ENCODE measurements at places on chromosomes 13 and 19.

DNA sequence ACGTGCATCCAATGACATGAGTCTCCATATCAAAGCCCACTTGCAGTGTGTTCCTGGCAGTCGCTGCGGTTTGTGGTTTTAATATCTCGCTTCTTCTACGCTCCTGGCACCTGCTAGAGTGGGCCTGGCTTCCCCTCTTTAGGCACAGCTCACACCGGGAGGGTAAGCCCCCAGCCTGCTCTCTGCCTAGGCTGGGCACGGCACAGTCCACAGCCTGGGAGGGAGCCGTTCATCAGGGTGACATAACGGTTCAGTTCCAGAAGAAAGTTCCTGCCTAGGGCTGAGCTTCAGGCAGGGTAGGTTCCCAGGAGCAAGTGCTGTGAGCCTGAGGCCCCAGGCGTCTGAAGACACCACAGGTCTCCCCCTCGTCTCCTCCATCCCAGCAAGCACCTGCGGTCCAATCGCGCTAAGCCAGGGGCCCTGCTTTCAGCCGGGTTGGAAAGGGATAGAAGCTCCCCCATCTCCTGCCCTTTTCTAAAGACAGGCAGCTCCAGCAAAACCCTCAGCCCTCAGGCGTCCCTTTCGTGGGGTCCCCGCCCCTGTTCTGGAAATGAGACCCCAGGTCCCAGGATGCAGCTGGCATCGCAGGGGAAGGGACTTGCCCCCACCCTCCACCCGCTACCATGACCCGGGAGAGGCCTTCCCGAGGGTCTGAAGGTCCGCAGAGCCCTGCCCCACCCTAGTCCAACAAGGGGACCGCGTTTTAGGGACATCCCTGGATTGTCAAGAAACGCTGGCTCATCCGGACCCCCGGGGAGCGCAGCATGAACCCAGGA is 121.6 kb upstream of the ZNF507 start:
- DNase-seq: no peak

DNA sequence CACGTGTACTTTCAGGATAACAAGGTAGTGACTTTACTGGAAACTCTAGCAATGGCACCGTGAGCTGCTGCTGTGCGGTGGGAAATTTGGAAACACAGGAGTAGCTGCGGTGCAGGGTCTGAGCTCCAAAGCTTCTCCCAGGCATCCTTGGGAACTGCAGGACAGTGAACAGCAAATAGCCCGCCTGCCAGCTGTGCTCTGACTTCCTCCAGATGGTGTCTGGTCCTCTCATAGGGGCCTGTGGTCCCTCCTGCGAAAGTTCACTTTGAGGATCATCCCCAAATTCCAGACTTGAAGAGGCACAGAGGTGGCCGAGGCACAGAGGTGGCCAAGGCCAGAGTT is 287.3 kb upstream of the MAB21L1 start:
- DNase-seq: no peak

DNA sequence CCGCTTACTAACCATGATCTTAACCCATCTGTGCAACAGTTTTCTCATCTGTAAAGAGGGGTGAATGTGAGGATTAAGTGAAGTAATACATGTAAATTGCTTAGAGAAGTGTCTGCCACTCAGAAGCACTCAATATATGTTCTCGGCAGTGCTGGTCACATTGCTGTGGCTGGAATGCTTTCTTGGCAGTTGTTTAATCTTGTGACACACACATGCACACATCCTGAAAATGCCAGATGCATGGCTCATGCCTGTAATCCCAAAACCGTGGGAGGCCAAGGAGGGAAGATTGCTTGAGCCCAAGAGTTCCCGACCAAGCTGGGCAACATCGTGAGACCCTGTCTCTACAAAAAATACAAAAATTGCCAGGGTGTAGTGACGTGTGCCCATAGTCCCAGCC is 4.9 kb upstream of the DMKN start:
- DNase-seq: peak; percentile 98

GRCh38 chr19:29290853-29291252 is 77.9 kb upstream of the UQCRFS1 start:
- no peak for DNase-seq

DNA sequence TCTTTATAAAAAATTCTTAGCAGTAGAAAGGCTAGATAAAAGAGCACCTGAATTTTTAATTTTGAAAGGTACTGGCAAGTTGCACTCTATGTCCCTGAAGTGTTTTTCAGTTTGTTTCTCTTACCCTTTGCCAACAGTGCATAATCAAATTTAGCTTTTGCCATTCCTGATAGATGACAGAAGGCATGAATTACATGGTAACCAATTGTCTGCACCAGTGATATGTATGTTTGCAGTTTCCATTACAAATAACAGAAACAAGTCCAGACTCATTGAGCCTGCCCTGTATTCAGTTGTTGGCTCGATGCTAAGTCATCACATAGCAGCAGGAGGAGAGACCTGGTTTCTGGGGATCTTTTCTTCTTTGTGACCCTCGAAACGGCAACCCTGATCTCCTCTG is 309.8 kb downstream of the DNAJC15 start:
- no peak for DNase-seq

- DNase-seq: no peak
These were observed 220.3 kb downstream of the NBEA start for GRCh38 chr13:35162420-35162819.

GRCh38 chr19:15525291-15525690 is 17.0 kb downstream of the CYP4F22 start:
- DNase-seq: no peak

DNA sequence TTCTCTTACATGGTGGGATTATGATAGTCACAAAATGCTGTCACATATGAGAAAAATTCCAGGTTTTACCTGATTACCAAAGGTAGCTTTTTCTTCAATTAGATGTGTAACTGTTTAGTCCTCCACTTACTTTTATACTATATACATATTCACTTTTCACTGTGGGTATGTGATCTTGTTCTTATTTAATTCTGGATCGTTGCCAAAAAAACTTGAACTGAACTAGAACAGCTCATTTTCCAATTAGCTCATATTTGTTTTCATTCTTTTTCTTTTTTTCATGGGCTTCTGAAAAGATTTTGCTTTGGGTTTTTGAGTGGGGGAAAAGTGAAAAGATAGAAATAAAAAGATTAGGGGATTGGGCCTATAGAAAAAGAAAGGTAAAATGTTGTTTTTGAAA is 291.9 kb downstream of the NDFIP2 start:
- no peak for DNase-seq

DNA sequence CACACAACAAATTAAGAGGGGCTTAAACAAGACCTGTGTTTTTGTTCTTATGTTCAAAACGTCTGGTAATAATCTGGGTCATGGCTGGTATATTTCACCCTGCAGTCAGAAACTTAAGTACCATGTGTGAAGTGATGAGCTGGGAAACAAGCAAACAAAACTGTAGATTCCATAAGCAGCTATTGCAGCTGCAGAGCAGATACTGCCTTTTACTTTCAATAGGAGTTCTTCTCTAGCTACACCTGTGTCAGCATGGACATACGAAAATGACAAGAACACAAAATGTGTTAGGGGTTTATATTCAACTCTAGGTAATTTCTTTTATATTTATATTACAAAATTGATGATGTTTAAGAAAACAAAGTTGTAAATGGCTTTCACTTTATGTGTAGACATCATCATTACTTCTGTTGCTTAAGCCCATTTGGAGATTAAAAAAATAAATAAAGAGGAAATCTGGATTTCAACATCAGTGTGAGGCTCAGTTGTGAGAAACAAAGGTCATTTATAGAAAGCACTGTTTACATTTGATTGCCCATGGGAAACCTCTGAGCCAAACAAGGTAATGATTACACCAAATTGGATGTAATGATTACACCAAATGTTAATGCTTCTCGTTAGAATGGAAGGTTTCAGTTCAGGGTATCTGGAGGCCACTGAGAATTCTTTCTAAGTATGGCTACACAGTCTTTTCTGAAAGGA is 451.0 kb upstream of the SLC10A2 start:
- DNase-seq: no peak

GRCh38 chr19:33888665-33889064 is 92.0 kb downstream of the KCTD15 start:
- DNase-seq: no peak

DNA sequence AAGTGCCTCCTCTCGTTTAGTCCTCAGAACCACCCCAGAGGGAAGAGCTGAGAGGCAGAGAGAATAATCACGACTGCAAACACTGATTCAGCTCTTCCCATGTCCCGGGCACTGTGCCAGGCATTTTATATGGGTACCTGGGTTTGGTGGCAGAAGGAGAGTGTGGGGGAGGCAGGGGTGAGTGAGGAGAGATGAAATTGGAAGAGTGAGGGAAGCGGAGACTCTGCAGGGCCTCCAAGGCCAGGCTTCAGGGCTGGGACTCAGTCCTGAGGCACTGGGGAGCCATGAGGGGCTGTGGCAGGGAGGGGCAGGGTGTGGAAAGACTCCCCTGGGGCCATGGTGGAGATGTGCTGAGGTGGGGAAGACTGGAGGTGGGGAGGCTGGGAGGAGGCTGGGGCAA is 8.7 kb downstream of the SYNGR4 start:
- no peak for DNase-seq

DNA sequence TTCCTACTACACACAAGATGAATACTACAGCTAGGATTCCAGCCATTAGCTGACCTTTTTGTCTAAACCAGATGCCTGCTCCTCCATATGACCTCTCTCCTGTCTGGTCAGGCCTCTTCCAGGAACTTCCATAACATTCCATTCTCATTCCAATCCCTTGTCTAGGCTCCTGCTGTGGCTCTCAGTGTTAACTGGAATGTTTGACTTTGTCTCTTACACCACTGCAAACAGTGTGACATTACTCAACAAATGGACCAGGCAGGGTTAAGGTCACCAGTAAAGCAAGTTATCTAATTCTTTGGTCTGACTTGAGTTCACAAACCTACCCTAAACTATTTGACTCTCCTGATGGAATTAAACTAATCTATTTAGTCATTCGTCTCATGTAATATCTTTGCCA is 2.1 kb upstream of the GPC6 start:
- peak; percentile 35 for DNase-seq

GRCh38 chr13:41812851-41813250 is 148.1 kb downstream of the VWA8 start:
- no peak for DNase-seq

GRCh38 chr19:18646535-18647370 is 9.9 kb downstream of the KLHL26 start:
- no peak for DNase-seq

GRCh38 chr13:110042253-110042950 is 256.0 kb upstream of the IRS2 start:
- no peak for DNase-seq

GRCh38 chr13:29954082-29955028 is 103.9 kb upstream of the UBL3 start:
- DNase-seq: no peak

DNA sequence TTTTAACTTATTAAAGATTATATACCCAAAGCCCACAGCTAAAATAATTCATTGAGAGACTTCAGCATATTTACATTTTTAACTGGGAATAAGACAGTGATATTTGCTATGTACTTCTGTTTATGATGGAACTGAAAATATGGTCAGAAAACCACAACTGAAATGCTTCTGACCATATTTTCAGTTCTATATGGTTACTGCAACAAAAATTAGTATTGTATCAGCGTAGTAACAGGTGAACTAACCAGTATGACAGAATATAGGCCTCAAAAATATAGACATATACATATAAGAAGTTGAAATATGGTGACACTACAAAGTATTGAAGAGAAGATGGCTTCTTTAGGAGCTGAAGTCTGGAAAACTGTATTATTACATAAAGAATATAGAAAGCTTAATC is 857.4 kb downstream of the OLFM4 start:
- no peak for DNase-seq

- no peak for DNase-seq
These were observed 464.4 kb downstream of the ITGBL1 start for GRCh38 chr13:101916775-101917474.

DNA sequence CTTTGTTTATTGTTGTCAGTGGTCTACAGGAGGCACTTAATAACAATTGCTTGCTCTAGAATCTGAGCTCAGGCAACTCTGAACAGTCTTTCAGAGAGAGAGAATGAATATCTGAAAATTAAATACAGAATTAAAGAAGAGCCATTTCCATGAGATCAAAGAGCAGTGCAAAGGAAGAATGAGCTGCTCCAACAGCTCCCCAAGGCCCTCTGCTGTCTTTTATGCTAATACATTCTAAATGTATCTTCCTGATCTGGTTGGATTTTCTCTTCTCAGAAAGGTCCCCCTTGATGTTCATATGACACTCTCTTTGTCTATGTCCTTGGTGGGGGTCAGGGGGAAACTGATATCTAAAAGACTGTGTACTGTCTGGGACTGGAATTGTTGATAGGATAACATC is 1029.6 kb downstream of the PCDH9 start:
- peak; percentile 20 for DNase-seq

GRCh38 chr19:6663236-6664201 is 6.4 kb downstream of the TNFSF14 start:
- no peak for DNase-seq

DNA sequence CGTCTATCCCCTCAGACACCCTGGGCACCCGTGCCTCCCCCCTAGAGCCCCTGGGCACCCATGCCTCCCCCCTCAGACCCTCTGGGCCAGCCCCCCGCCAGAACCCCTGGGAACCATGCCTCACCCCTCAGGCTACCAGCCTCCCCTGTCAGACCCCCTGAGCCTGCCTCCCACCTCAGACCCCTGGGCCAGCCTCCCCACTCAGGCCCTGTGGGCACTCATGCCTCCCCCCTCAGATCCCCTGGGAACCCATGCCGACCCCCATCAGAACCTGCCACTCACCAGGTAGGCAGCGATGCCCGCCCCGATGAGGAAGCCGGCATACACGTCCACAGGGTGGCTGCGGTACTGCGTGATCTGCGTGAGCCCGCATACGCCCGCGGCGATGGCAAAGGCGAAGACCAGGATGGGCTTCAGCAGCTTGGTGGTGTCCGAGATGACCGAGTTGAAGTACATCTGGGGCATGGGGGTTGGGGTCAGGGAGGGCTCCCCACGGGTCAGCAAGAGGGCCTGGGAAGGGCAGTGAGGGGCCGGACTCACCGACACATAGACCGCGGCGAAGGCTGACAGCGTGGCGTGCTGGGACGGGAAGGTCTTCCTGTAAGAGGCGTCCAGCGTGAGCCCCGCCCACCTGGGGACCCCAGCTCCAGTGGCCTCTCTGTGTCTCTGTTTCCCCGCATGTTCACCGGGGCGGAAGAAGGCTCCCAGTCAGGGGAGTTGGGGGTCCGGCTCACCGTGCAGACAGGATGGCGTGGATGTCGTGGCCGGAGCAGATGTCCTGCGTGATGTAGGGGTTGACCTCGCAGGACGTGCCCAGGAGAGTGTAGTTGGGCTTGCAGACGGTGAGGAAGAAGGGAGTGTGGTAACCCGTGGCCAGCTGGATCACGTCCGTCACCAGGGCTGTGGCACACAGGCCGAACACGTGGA is 7.3 kb downstream of the PLPPR3 start:
- DNase-seq: no peak

GRCh38 chr13:49403996-49404702 is 39.7 kb downstream of the CAB39L start:
- DNase-seq: no peak

GRCh38 chr19:44955505-44956439 is 592 bp downstream of the CLPTM1 start:
- no peak for DNase-seq
